ENCODE measurements at places on chromosomes 12 and 14. TPM values are rescaled to one million over a fixed set of nuclear protein-coding genes. Genes with fewer than 3 reads are reported as not detected.
A peak's percentile ranks its signal among the peaks of the same experiment; 100 is the strongest.

- DNase-seq = no peak
Measured at GRCh38 chr12:666766-667308, 3.6 kb upstream of the NINJ2 start.

GLT1D1 gene
- not detected for total RNA-seq

DNA sequence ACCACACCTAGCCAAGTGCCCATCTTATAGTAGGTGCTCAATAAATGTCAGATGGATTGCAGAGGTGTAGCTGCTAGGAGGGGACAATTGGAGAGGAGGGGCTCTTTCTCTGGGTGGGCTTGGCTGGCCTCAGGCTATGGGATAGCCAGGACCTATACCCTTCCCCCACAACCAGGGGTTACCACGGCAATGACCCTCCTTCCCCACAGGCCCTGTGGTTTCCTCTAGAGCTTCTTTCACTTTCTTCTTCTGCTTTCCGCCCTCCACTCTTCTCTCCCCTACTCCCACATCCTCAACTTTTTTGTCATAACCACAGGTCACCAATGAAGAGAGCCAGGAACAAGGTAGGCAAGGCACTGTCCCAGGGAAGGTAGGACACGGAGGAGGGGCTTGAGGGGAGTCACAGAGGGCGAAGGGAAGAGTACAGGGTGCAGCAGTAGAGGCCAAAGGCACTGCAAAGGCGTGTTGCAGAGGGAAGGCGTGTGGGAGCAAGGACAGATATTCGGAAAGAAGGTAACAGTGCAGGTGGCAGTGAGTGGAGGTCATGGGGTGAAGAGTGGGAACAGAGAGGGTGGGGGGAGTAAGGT lies 1.9 kb upstream of the ITGB7 start:
- DNase-seq = no peak

DNA sequence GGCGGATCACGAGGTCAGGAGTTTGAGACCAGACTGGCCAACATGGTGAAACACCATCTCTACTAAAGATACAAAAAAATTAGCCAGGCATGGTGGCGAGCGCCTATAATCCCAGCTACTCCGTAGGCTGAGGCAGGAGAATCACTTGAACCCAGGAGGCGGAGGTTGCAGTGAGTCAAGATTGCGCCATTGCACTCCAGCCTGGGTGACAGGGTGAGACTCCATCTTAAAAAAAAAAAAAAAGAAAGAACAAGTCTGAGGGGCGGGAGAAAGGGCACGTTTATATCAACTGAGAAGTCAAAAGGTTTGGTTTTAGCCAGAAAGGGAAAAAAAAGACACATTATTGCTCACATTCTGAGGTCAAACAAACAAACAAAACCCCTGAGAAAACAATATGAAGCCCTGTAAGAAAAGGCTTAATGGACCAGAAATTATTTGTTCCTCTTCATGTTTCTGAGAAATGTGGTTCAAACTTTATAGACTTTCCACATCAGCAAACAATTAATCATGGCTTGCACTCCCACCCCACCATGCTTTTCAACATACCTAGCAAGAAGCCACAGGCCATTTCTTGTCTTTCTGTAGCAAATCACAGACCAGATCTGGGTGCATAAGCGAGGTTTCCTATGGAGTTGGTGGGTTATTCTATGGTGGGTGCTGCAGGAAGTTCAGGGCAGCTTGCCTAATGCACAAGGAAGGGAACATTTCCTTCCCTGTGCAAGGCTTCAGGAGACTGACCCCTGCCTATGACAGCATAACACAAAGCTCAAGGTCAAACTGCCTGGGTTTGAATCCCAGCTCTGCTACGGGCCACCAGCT lies 80.1 kb downstream of the SSPN start:
- no peak for DNase-seq

DNA sequence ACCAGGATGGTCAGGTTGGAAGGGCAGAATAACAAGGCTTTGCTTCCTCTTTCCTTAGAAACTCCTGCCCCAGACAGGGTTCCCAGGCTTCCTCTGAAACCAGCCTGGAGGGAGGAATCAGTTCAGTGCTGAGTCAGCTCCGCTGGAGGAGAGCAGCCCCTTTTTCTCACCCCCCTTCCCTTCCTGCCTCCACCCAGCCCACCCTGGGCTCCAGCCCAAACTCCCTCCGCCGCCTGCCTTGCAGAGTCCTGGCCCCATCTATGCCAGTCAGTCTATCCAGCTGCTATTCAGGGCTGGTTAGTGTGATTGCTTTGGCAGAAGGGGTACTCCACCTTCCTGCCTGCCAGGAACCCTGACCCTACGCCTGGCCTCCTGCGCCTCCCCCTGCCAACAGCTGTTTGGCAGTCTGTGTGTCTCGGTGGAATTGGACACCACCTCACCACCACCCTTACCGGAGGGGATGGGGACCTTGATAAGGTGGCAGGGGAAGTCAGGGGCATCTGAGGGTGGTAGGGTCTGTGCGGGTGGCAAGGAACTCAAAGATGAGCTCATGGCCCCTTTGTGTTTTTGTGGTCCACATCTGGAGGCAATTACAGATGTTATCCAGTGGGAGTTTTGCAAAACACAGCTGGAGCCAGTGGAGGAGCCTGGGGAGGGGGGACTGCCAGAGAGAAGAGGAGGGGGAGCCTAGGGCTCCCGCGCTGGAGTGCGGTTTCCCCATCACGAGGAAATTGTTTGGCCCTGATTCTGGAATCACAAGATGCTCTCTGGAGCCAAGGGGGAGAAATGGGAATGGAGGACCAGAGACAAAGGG lies 12.2 kb downstream of the MMP14 start:
- peak; percentile 50 for DNase-seq
